Fibroblast of skin of left biceps (primary cell): ENCODE measurements at places on chromosomes 7 and 10.
A peak's percentile ranks its signal among the peaks of the same experiment; 100 is the strongest.

DNA sequence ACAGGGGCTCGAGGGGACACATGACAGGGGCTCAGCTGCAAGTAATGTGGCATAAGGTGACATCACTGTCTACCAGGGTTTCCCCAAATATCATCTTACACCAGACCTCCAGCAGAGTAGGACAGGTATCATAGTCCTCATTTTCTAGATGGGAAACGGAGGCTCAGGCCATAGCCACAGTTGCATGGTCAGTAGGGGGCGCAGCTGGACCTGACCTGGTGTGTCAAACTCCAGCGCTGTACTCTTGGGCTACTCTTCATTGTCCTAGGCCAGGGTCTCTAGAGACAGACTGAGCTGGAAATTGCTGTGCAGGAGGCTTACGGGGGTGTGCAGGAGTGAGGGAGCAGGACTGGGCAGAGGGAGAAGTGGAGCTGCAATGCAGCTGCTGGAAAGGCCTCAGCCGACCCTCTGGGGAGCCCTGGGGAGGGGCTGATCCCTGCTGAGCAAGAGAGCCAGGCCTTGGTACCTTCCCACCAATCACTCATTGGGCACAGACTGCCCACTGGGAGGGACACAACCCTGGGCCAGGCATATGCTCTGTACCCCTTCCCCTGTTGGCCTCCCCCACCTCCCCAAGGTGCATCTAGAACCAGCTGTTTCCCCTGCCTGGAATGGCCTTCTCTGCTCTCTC is 89.9 kb downstream of the CDH23 start:
- DNase-seq = peak; percentile 0

DNA sequence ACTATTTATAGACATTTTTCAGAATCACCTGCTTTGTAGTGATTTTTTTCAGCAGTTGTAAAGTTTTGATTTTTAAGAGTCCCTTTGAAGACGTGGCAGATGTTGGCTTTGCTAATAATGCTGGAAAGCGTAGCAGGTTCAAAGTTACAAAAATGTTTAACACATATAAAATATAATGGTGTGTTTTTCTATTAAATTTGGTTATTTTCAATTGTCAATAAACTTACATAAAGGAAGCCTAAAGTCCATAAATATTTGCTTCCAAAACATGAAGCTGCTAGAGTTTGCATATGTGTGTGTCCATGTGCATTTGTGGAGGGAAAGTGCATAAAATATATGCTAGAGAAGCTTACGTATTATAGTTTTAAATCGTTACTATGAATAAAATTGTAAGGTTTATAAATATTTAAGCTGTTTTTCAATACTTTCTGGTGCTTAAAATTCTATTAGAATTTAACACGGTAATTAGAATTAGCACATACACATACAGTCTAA is 3.7 kb downstream of the MEOX2 start:
- no peak for DNase-seq

GRCh38 chr10:70990681-70991080 is 102.3 kb upstream of the PCBD1 start:
- no peak for DNase-seq

DNA sequence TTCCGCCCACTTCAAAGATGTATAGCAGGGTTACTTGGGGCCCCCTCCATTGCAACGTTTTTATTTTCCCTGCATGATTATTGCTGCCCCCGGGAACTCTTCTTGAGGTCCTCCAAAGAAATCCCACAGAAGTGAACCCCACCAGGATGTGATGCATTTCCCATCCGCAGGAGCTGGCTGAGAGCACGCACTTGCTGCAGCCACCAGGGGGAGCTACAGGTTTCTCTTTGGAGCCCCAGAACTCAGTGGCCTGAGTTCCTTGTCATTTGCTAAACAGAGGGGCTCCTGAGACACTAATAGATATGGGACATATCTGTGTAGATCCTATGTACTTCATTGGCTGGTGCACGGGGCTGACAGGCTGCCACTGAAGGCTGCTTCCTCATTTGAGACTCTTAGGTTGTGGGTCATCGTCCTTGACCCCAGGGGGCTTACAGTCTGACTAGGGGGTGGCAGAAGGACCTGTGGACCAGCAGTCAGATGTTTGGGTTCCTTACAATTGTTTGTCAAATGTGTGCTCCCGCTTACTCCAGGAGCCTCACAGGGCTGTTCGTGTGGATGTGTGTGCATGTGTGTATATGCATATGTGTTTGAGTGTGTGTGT is 52.3 kb upstream of the ENO4 start:
- DNase-seq = peak; percentile 26

GRCh38 chr7:37311355-37311754 is 137.3 kb downstream of the ELMO1 start:
- no peak for DNase-seq

- no peak for DNase-seq
Measured at GRCh38 chr10:122508021-122508420, 46.7 kb downstream of the HTRA1 start.

DNA sequence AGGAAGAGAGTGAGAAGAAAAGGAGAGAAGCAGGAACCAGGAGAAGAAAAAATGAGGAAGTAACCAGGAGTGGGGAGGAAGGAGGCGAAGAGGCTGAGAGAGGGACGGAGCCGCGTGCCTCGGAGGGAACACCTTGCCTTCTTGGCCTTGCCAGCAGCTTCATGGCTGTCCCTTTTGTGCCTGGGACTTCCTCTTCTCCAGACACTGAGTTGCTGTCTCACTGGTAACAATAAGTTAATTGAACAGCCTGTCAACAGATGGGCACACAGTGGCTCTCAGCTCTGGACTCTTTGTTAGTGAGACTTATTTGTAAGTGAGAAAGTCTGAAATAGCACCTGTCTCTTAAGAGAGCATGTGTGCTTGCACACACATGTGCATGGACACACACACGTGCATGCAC is 83.2 kb downstream of the GATA3 start:
- no peak for DNase-seq

- no peak for DNase-seq
Measured at GRCh38 chr7:135386181-135386580, 123.7 kb downstream of the CNOT4 start.

- DNase-seq = no peak
Measured at GRCh38 chr10:70756700-70757360, 28.3 kb downstream of the TBATA start.

DNA sequence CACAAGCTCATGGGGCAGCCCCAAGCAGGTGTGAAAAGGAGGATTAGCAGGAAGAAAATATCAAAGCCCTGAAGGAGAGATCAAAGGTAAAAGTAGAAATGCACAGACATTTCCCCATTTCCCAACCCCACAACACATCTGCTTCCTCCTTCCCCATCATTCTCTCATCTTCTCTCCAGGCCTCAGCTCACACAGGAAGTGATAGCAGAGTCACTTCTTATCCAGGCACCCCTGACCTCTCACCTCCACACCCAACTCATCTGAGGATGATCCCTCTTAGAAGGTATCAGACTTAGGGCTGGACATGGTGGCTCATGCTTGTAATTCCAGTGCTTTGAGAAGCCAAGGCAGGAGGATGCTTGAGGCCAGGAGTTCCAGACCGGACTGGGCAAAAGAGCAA is 18.2 kb upstream of the GJC3 start:
- no peak for DNase-seq

GRCh38 chr7:142968229-142968628 is 6.1 kb upstream of the KEL start:
- no peak for DNase-seq

DNA sequence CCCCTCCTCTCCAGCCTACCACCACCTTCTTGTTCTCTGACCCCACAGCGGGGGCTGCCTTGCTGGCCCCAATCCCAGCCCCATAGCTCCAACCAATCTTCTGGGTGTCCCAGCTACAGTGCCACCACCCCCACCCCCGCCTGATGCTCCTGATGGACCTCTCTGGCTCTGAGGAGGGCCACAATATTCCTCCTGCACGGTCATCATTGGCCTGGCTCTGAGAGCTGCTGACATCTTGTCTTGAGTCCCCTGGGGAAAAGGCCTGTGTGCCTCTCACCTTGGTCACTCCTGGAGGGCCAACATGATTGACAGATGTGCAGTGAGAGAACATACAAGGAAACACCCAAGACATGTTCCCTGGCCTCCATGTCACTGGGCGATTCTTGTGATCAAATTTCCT is 7.6 kb downstream of the GDF2 start:
- no peak for DNase-seq

DNA sequence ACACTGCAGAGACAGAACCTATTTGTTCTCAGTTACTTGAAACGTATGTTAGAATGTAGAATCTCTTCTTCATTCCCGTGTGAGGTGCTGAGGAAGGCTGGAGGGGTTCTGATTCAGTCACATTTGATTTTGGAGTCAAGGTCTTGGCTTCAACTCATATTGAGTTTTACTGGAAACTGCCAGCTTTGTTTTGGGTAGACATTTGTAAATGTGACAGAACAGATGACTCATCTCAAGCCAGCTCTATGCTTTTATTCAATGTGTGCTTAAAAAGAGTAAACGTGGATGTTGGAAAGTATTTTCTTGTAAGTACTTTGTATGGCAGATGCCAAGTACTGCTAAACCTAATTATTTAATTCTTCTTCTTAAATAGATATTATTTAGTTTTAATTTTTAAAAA is 780.8 kb upstream of the C7orf33 start:
- DNase-seq = no peak

DNA sequence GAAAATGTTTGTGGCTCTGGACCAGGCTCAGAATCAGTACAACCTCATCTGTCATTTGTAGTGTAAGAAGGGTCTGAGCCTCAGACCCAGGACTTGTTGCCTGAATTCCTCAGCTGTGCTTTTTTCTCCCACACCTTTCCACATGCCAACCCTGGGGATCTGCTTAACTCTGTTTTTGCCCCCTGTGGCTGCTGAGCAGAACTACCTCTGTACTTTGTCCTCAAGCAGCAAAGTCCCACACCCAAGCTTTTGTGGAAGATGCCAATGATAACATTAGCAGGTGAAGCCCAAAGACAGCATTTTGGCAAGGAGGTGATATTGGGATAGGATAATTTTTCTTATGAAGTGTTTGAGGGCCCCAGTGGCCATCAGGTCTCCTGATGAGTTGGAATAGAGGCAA is 5.8 kb upstream of the CYP2C18 start:
- no peak for DNase-seq

DNA sequence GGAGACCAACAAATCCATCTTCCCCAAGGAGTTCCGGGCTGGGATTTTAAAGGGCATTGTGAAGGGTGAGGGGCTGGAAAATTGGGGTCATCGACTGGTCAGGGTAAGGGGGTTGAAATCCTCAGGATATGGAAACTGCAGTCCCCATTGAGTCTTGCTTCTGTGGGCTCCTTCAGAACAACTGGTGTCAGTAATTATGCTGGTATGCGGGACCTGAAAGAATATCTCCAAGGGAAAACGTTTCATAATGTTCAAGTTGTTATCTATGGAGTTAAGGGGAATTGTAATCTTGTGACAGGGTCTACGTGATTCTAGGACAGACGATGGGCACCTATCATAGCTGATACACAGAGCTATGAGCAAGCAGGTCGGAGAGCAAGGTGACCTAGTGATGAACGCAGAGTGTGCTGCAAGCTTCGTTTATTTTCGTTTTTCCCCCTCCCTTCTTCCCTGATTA is 494 bp upstream of the RHBDD2 start:
- DNase-seq = no peak

- DNase-seq = no peak
Measured at GRCh38 chr7:29463504-29464158, 100.0 kb upstream of the PRR15 start.

GRCh38 chr10:102545997-102546396 is 42.2 kb downstream of the SUFU start:
- no peak for DNase-seq

- no peak for DNase-seq
Measured at GRCh38 chr10:3769556-3769955, 15.5 kb downstream of the KLF6 start.

GRCh38 chr7:155468785-155469148 is 10.8 kb downstream of the EN2 start:
- no peak for DNase-seq

- no peak for DNase-seq
Measured at GRCh38 chr10:30719832-30720231, 90.3 kb upstream of the LYZL2 start.

- peak; percentile 62 for DNase-seq
Measured at GRCh38 chr10:68598978-68599770, 39.0 kb downstream of the TET1 start.

- DNase-seq = no peak
Measured at GRCh38 chr7:47739301-47739875, 157.5 kb upstream of the TNS3 start.

DNA sequence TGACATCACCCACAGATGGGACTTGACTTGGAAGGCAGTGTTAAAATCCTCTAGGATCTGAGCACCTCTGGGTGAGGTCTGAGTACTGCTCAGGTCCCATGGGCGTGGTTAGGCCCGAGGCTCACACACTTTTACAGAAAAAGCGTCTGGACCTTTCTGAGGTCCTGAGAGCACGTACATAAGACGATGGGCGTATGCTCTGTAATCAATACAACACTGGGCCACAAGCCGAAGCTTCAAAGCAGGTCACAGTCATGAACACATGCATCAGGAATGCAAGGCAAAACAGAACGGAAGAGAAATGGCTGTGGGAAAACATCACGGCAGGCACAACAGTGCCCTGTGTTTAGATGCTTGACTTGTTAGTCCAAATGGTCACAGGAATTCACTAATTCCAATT is 112.2 kb downstream of the LARP4B start:
- DNase-seq = no peak

DNA sequence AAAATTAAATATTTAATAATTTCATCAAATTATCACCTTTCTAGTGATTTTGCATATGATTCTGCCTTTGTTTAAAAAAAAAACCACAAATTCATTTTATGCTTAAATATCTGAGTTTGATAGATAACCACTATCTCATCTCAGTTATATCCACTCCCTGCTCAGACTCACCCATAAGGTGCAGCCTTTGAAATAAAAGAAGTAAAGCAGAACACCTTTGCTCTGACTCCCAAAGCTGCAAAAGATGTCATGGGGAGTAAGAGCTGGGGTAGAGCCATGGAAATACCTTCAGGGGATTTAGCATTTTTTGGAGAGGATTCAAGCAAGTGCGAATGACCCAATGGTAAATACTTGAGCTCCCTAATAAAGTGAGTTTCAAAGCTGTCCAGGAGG is 15.1 kb upstream of the CYP3A5 start:
- DNase-seq = no peak

DNA sequence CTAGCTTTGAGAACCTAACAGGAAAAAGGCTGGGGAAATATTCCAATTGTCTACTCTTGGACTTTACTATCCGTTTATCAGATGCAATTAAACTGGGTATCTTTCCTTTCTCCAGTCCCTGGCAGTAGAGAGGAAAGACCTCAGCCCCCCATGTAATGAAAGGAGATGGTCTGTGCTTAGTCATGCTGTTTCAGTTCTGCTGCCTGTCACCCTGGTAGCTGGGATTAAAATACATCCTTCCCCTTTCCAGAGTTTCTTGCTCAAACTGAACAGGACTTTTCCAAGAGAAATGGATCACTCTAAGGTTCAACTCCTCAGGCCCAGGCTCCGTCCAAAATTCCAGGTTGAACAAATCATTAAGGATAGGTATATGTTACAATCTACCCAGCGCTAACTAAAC is 202.9 kb downstream of the PTEN start:
- no peak for DNase-seq

DNA sequence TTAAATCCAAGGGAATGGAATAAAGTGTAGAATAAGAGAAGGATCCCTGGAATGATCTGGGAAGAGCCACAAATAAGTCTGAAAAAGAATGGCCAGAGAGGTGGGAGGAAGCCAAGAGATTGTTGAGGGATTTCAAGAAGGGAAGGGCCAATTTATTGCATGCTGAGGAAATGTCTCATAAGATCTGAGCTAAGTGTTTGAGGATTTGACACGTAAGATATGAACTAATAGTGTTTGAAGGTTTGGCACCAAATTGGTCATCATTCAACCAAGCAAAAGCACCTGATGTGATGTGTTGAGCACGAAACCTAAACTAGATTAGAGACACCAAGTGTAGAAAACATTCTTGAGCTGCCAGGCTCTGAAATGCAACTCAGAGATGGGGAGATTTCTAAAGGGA is 97.9 kb downstream of the TSPAN12 start:
- no peak for DNase-seq
